Hematopoietic multipotent progenitor cell treated with erythropoietin and hydrocortisone succinate and interleukin-3 and kit ligand, for 15 days (in vitro differentiated cells): ENCODE measurements at places on chromosomes 16 and 17.

DNA sequence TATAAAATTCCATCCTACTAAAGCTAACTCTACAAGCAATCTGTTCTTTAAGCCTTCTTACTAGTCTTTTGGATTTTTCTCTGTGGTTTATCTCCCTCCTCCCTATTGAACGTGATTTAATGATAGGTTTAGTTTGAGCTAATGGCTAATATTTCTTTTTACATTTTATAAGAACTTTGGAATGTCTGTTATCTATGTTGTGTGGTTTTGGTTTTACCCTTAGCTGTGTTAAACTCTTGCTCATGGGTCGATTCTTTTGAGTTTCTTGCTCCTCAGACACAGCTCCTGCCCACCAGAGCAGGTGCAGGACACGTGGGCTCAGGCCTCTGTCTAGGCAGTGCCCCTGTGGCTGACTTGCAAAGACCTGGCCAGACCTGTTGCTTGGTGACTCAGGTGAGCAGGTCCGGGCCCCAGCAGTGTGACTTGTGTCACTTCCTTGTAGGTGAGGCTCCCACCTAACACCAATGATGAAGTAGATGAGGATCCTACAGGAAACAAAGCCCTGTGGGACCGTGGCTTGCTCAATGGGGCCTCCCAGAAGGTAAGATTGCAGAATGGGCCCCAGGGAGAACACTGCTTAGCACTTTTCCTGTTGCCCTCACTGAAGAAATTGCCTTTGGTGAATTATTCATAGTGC, 45.1 kb downstream of the SF3B3 start:
- no peak for DNase-seq

- DNase-seq, result no peak
Observed at GRCh38 chr17:53570731-53571130, 252.0 kb upstream of the KIF2B start.

DNA sequence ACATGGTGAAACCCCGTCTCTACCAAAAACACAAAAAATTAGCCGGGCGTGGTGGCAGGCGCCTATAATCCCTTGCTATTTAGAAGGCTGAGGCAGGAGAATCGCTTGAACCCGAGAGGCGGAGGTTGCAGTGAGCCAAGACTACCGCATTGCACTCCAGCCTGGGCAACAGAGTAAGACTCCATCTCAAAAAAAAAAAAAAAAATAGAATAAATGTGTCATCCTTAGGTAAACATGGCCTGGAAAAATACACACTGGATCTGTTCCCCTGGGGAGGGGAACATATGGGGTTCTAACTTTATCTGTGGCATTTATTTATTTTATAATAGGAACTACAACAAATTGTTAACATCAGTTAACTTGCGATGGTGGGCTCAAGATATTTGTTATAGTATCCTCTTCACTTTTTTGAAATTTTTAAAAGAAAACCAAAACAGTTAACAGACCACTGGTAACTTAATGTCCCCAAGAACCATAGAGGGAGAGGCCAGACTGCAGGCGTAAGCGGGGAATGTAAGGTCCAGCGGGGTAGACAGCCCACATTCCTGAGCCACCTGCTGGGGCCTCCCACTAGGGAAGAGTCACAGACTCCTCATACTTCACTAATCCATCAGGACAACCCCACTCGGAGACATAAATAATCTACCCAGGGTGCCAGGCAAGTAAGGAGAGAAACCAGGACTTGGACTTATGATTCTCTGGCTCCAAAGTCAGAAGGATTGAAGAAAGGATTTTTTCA, 12.5 kb upstream of the TXNDC11 start:
- no peak for DNase-seq

GRCh38 chr16:12119562-12119961, 143.0 kb downstream of the SNX29 start:
- DNase-seq, result no peak

GRCh38 chr16:5642436-5642835, 544.8 kb upstream of the EEF2KMT start:
- no peak for DNase-seq

DNA sequence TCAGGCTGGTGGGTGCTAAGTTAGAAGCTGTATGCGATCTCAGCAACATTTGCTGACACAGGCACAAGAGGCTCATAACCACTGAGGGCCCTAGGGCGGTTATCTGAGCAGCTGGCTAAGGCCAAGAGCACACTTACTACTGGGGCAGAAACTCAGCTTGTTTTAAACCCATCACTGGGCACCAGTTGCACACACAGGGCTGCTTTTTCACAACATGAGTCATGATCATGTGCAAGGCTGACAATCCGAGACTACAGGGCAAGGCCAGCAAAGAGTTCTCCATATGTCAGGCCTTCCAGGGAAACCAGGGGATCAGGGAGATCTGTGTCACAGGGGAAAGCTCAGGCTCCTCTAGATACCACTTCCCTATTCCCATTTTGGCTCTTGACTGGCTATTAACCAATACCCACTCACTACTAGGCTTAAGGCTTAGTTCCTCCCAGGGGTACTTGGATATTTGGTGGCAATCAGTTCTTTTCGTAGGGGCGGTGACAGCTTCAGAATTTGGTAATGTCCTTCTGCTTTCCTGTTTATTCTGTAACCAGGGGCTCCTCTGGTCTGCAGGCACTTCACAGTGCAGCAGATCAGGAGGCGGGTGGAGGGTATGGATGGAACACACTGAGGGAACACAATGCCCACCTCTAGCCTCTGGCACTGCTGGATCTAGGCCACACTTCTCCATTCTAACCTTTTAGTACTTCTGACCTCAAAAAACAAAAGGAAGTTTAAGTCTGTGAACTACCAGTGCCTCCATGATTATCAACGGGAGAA, 44.9 kb upstream of the ERN1 start:
- DNase-seq, result no peak

- no peak for DNase-seq
Observed at GRCh38 chr16:47016700-47017133, 43.2 kb upstream of the DNAJA2 start.

DNA sequence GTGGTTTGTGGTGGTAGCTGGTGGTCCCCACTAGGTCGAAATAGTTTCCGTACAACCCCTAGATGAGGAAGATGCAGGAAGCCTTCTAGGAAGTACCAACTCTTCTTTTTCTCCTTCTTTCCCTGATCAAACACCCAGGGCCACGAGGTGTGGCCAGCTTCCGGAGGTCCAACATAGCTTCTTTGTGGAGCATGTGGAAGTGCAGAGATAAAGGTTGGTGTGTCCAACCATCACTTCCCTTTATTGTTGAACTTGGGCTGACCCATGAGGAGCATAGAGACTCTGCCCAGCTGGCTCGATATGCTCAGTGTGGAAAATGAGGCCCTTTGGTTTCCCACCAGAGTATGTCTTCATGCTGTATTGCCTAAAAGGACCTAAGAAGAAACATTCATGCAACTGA, 6.3 kb upstream of the RGS9 start:
- no peak for DNase-seq

DNA sequence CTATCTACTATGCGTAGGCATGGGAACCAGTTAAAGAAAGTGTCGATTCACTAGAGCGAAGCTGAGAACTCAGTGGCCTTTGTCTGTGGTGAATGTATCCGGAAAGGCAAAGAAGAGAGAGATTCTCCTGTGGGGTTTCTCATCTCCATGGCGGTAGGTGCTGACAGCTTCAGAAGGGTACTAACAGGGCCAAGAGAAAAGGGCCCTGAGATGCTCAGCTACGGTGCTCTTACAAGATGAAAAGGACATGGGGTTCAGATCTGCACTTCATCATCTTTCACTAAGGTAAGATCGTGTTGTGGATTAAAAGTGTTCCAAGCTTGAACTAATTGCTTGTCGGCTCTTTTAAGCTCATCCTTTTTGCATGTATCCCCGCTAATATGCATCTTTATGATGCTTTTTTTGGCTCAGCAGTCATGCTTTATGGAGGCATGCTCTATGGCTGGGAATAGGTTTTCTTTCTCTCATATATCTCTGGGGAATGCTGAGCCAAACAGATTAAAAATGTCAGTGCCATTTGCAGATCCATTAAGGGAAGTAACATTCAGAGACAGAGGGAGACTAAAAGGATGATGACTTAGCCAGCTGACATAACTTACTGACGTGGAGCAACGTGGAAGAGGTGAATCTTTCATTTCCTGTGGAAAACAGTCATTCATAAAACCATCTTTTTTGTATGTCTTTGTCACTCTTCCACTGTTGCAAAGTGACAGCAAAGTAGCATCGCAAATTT, 29.9 kb downstream of the KCNJ16 start:
- DNase-seq, result no peak

DNA sequence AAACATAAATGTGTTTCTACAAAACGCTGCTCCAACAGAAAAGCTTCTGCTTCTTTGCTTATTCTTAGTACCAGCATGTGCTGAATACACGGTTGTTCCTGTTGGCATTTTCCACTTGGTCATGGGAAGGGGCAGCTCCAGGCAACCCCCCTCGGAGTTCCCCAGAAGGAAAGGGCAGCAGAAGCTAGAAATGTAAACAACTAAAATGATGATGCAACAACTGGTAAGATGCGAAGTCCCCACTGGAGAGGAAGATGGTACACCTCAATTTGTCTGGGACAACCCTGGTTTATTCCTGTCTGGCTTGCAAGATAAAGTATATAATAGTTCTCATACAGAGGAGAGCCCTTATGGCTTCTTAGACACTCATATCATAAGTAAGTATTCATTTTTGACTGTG, 9.2 kb upstream of the CCL13 start:
- no peak for DNase-seq

DNA sequence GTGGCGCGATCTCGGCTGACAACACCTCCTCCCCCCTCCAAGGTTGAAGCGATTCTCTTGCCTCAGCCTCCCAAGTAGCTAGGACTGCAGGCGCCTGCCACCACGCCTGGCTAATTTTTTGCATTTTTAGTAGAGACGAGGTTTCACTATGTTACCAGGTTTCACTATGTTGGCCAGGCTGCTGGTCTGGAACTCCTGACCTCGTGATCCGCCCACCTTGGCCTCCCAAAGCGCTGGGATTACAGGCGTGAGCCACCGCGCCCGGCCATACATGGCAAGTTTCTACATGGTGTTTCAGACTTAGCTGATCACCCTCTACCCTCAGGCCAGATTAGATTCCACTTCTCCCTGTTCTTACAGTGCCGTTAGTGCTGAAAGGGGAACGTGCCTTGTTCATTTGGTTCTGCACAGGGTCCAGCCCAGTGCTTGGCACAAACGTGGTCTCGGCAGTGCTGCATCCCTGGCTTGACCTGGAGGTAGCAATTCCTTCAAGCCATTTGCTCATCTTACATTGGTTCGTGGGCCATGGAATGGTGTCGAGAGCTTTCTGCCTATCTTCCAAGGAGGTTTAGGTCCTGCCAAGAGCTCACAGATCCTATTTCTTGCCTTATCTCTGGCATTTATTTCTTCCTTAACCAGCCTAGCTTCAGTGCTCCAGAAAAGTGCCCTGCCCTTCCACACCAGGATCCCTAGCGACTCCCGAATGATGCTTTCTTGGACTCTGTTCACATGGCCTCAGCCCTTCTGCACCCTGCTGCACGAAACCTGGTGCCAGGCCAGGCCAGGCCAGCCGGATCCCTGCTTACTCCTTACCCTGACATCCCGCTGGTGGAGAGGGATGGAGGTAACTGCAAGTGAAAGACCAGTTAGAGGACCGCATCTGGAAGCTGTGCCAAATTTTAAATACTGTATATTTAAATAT, 14.8 kb upstream of the AURKB start:
- DNase-seq, result no peak
